ENCODE measurements at places on chromosomes 5 and 9. TPM values are rescaled to one million over a fixed set of nuclear protein-coding genes. Genes with fewer than 3 reads are reported as not detected.

DNA sequence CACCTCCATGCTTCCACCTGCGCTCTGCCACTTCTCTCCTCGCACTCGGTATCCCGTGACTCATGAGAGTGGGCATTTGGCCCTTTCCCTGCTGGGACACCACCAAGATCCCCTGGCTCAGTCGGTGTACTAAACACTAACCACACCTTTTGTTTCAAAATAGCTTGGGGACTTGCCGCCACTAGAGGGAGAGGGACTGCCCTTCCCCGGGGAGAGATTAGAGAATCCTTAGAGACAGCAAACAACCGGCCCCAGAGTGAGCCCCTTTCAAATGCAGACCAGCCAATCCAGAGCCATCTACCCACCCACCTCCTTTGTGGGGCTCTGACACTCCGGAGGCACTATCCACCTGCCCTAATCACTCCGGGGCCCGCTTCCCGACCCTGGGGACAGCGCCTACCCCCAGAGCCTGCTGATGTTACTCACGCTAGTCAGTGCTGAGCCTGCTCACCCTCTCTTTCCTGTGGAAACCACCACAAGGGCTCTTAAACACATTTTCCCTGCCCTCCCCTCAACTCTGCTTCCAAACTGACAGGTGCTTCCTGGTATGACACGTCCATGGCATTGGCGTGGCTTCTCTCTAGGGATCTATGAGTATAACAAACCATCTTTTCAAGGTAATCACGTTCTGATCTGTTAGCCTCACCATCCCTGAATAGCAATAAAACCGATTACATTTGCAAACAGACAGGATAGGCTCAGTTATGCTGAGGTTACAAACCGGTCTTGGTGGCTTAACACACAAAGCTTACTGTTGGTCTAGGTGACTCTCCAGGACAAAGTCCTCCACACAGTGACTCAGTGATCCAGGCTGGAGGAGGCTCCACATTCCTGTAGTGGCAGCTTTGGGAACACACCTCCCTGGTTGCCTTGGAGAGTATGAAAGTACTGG is 180.1 kb upstream of the MVB12B start:
- no peak for DNase-seq

DNA sequence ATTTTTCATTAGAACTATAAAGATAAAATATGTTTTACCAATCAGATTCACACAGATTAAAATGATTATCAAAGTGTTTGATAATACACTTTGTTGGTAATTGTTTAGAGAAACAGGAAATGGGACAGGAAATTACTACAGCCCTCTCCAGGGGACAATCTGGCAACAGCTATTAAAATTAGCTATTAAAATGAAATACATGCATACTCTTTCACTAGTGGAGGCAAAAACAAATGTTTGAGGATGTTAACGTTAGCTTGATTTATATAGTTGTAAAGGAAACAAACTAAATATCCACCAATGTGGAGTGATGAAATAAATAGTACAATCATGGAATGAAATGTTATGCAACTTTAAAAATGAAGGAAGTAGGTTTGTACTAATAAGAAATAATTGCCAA is 53.7 kb downstream of the TARS1 start:
- peak; percentile 21 for DNase-seq

GRCh38 chr9:127091526-127091925 is 30.9 kb downstream of the ANGPTL2 start:
- DNase-seq = no peak

GRCh38 chr5:178419196-178419595 is 171.0 kb downstream of the COL23A1 start:
- DNase-seq = no peak

The RORB gene
- 0.12 TPM for polyA plus RNA-seq

DNA sequence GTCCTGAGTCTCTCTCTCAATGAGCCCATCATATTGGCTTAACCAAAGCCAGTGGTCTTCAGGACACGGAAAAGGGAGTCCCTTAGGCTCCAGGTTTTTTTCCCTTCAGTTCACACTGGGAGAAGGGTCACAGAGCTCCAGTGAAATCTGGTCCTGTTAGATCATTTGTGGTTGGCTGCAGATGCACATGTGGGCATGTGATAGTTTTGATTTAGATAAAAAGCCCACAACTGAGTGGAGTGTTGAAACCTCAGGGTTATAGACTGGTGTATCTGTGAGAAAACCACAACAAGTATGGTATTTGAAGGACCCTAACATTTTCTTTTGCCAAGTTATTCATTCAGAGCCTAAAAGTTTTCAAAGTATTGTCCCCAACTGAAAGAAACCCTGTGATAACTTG is 46.7 kb downstream of the PRLR start:
- DNase-seq = no peak

Measured in muscle of arm (tissue), 14 donors.